ENCODE measurements at places on chromosomes 6 and 20. TPM values are rescaled to one million over a fixed set of nuclear protein-coding genes. Genes with fewer than 3 reads are reported as not detected.

DNA sequence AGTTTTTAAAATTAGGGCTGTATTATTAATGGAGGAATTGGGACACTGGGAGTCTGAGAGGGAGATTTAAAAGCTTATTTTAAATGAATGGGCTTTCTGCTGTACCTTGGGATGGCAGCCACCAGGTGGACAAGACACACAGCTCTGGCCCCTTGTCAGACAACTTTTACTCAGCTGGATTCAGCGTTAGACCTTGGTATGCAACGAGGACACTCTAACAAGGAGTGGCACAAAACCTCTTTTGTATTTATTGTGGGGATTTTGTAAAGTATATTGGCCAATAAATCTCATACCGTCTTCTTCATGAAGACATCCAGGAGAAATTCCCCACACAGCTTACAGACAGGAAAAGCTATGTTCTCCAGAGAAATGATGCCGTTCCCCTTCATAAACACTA, 105.7 kb downstream of the LCA5 start:
- DNase-seq, result no peak

DNA sequence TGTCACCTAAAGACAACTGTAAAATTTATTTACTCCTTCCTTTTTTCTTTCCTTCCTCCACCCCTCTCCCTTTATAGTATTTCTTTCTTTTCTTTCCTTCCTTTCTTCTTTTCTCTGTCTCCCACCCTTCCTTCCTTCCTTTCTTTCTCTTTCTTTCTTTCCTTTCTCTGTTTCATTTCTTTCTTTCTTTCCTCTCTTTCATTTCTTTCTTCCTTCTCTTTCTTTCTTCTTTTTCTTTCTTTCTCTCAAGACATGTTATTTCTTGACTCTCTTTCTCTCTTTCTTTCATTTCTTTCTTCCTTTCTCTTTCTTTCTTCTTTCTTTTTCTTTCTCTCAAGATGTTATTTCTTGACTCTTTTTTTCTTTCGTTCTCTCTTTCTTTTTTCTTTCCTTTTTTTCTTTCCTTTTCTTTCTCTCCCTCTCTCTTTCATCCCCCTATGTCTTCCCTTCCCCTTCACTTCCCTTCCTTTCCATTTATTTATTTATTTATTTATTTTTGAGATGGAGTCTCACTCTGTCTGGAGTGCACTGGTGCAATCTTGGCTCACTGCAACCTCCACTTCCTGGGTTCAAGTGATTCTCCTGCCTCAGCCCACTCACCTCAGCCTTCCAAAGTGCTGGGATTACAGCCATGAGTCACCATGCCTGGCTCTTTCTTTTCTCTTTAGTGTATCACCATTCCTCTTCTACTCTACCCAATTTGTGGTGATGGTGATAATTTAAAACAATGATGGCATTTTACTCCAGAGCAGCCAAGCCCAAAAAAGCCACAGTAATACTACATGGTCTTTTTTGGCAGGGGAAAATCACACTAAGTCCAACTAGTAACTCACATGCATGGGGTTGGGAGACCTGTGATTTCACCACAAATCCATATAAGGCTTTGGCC, 188.2 kb downstream of the ADGRG6 start:
- DNase-seq, result peak; percentile 10

- no peak for DNase-seq
These were observed 20.4 kb downstream of the PTPRK start for GRCh38 chr6:128500014-128500413.

DNA sequence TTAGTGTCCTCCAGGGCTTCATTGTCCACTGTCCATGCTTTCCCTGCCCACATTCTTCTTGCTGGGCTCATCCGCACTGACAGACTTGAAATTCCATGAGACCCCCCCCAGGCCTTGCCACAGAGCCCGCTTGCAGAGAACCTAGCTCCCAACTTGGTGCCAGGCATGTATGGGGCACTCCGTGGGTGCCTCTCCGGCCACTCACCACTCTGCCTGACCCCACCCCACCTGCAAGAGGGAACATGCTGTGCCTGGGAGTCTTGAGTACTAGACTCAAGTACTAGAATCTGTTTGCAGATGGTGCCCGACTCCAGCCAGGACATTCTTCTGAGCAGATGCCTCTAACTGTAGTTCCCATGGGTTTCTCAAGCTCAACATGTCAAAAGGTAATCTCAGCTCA, 47.9 kb downstream of the TRERF1 start:
- no peak for DNase-seq

DNA sequence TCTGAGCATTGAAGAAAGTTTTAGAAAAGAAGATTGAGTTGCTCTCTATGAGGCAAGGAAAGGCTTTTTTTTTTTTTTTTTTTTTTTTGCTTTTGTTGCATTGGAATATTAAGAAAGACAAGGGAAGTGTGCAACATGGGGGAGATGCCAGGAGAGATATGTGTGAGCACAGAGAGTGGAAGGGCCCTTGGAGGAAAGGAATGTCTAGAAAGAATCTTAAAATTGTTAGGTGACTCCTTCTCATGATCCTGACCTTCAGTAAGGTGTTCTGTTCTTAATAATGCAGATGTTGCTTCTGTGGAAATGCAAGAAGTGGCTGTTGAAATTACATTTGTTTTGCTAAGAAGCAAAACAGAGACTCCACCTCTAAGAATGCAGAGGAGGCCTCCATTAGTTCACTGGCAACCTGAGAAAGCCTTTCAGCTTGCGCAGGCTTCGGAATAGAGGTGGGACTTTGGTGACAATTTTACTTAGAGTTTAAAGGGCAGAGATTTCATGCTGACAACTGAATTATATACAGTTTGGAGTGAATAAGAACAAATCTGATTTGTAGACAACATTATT, 118.0 kb upstream of the ASCC3 start:
- no peak for DNase-seq

GRCh38 chr20:49166534-49167449, 21.3 kb downstream of the STAU1 start:
- DNase-seq, result no peak

The EPPIN gene
- total RNA-seq, result not detected

The NANP gene
- 8.6 TPM for total RNA-seq

GRCh38 chr6:137728386-137729349, 138.4 kb upstream of the TNFAIP3 start:
- DNase-seq, result peak; percentile 94

The HSPA1B gene
- total RNA-seq, result 92.2 TPM

- DNase-seq, result no peak
These were observed 162.2 kb downstream of the LY86 start for GRCh38 chr6:6750594-6751265.

DNA sequence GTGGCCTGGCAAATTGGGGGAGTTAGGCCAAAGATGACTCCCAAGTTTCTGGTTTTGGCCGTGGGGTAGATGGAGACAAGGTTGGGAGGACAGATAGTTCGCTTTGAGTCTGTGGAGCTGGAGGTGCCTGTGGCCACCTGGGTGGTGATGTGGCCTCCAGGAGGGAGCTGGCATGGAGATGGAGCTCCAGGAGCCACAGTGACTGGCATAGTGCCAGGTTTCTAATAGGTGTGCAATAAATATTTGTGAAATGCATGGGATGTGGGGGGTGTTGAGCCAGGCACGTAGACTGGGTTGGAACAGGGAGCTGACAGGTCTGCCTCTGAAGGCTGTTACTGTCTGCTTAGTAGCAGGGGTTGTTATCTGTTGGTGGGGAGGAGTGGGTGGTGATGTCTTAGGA, 102.7 kb downstream of the PAX1 start:
- no peak for DNase-seq

- no peak for DNase-seq
These were observed 1.3 kb downstream of the VEGFA start for GRCh38 chr6:43771210-43771857.

The GCNT2 gene
- total RNA-seq, result 0.63 TPM

The BIRC7 gene
- total RNA-seq, result not detected

GRCh38 chr20:63082939-63083735, 76.4 kb upstream of the BHLHE23 start:
- DNase-seq, result no peak

The BNIP5 gene
- total RNA-seq, result not detected

DNA sequence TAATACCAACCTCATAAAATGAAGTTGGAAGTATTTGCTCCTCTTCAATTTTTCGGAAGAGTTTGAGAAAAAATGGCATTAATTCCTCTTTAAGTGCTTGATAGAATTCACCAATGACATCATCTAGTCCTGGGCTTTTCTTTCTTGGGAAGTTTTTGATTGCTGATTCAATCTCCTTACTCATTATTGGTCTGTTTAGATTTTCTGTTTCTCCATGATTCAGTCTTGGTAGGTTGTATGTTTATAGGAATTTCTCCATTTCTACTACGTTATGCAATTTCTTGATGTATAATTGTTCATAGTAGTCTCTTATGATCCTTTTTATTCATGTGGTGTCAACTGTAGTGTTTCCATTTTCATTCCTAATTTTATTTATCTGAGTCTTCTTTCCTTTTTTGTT, 176.9 kb upstream of the PRND start:
- peak; percentile 63 for DNase-seq

DNA sequence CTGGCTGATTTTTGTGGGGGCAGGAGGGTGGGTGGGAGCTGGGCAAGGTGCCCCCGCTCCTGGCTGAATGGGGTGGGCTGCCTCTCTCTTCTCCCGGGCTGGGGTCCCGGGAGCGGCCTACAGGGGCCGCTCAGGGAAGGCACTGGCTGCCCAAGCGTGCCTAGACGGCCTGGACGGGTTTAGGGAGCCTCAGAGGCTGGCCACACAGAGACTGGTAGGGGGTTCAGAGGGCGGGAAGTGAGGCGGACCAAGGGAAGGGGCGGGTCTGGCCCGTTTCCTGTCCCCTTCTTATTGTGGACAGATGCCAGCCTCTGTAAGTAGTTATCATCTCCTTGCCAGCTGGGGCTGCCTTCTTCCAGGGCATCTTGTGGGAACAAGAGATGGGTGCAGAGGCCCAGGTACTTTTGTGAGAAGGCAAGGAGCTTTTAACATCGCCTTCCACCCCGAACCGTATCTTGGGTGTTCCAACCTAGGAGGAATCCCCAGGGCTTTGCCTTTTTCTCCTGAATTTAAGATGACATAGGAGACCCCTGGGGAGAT, 437 bp downstream of the CD40 start:
- DNase-seq, result no peak

DNA sequence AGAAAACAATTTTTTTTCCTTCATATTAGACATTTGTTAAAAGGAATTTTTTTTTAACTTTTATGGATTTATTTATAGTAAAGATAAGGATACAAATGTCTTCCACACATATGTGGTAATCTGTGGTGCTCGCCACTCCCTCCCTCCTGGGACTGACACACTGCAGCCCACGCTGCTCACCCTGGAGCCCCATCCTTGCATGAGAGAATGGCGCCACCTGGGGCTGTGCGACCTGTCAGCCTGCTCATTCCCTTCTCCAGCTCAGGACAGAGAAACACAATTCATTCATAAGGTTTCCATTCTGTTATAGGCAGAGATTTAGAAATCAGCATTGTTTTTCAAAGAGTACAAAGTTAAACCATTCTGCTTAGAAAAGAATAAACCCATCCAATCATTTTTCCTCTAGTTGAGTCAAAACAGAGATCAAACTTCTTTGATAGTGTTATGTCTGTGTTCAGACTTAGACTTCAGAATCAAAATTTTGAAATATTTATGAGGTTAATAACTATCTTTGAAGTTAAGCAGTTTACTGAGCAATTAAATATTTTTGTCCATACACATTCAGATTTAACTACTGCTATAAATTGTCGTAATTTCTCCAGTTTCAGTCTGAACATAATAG, 42.8 kb upstream of the DYNLRB1 start:
- peak; percentile 54 for DNase-seq

- DNase-seq, result no peak
These were observed 65.7 kb downstream of the UNC5CL start for GRCh38 chr6:40973304-40973703.

DNA sequence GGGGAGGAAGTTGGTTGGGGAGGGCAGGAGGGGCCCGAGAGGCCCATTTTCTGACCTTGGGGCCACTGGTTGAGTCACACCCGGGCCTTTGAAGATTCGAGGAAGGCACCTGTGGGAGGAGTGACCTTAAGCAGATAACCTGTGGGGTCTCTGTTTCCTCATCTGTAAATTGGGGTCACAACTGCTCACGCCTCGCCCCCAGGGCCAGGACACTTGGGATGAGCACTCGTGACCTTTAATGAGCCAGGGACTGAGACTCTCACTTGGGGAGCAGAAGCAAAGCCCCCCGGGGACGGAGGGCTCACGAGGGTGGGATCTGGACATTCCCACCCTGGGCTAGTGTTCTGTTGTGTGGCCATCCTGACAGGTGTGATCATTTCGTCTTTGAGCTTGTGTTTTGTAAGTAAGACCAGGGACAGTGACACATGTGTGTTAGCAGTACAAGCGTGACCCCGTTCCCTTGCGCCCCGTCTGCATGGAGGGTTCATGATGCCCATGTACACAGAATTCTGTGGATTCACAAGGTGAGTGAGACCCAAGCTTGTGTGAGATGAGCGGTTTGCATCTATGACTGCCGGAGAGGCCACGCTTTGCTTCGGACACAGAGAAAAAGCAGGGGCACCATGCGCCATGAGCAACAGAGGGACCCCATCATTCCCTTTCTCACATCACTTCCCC, 79.3 kb upstream of the PMEPA1 start:
- no peak for DNase-seq

DNA sequence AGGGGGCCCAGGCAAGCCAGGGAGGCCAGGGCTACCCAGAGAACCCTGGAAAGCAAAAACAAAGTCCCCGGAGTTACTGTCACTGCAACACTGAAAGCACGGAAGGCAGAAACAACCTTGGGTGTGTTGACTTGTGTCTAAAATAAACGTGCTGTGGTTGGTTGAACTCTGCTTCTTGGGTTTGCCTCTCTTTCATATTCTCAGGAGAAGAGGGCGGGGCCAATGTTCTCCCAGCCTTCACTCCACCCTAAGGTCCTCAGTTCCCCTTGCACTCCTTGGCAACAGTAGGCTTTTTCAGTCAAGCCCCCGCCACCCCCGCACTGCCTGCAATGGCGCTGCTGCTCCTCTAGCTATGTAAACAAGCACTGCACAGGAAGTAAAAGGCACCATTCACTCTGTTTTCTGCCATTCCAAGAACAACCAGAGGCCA, 60.9 kb downstream of the COL9A1 start:
- DNase-seq, result no peak

The SYNDIG1 gene
- 0.11 TPM for total RNA-seq

DNA sequence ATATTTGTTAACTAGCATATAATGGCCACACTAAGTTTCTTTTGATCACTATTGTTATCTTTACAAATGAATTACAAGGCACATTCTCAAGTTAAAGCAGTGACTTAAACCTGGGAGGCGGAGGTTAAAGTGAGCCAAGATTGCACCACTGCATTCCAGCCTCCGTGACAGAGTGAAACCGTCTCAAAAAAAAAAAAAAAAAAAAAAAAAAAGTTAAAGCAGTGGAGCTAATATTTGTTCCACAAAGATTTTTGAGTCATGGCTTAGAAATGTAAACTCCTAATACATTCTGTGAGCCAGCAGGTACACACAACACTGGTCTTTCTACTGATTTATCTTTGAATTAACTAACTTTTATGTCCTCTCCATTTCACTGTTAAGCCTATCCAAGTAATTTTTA, 221.7 kb upstream of the HTR1E start:
- DNase-seq, result no peak

The CFB gene
- 1.4 TPM for total RNA-seq

The LY6G6F gene
- total RNA-seq, result not detected

The OR2B6 gene
- not detected for total RNA-seq

GRCh38 chr6:97697456-97697855, 414.4 kb upstream of the MMS22L start:
- peak; percentile 70 for DNase-seq

Measured in LHCN-M2 (cell line).